Activated CD4-positive, alpha-beta T cell treated with anti-CD3 and anti-CD28 coated beads, Interleukin-2, amount 50 U/mL, for 16 hours (primary cell): ENCODE measurements at places on chromosomes 2 and 18.

DNA sequence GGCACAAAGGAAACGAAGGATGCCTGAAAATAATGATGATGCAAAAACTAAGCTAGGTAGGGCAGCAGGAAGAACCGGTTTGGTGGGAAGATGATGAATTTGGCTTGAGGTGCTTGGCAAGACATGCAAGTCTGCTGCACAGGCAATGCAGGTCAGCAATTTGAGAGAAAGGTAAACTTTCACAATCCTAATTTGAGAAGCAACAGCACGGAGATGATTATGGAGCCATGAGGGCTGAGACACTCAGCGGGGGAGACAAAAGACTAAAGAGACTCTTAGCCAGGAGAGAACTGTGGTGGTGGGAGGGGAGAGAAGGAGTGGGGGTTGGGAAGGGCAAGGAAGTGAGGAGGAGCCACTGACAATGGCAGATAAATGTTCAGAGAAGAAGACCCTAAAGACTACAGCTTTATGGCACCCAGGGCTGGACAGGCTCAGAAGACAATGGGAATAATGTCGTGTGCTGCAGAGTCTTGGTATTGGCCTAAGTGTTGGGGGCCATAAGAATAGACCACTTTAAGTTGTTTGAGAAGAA lies 19.4 kb upstream of the RNF149 start:
- no peak for DNase-seq

DNA sequence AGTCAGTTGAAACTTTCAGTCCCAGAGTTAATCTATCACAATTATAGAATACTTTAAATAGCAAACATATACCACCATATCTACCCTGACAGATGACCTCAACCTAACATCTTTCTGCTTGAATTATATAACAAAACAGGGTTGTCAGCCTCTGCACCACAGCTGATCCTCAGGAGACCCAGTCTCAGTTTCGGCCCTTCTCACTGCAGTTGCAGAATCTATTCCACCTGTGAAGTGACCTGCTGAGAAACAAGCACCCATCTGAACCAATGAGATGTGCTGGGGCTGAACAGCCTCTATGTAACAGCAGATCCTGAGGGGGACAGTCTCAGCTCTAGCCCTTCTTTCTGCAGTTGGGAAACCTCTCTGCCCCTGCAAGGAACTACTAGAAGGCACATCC lies 567.6 kb downstream of the KCNJ3 start:
- DNase-seq, result no peak

GRCh38 chr2:64114912-64115277 lies 29.3 kb downstream of the PELI1 start:
- DNase-seq, result no peak

DNA sequence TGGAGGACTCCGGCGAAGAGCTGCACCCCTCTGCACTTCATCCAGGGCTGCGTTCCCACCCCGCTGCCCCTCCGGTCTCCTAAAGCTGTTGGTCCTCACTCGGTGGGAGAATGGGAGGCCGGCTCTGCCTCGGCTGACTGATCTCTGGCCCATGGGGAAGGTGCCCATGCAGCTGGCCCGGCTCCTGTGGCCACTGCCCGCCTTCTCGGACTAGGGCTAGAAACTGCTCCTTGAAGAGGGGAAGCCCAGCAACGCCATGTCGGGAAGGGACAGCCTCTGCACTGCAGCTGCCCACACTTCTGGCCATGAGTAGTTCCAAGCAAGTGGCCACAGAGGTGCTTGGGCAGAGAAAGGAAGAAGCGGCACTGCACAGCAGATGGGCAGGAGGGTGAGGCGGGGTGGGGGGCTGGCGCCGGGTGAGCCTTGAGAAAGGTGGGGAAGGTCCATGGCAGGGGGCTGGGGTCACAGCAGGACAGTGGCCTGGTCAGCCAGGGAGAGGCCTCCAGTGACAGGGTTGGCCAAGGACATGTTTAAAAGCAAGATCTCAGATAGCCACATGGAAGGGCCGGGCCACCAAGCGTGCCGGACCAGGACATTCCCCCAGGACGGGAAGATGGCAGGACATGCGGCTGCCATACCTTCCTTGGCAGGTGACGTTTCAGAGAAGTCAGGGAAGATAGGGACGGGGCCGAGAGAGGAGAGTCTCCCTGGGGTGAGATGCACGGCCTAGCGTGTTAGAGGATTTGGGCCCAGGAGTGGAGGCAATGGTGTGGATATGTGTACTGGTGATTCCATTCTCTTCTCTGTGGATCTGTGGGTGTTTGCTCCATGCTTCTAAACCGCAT lies 158.8 kb upstream of the HDAC4 start:
- no peak for DNase-seq

DNA sequence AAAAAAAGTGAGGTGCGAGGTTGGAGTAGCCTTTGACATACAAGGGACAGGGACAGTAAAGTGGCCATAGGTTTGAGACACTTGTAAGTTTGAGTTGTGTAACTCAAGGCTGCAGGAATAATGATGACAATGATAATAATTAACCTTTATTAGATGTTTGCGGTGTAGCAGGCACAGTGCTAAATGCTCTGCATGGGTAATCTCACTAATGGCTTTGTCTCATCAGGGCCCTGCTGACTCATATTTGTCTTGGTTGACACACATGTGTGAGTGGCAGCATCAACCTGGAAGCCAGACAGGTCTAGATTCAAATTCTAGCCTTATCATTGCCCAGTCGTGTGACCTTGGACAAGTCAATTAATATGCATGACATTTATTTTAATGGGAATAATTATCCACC lies 126.2 kb downstream of the FSHR start:
- DNase-seq, result no peak

DNA sequence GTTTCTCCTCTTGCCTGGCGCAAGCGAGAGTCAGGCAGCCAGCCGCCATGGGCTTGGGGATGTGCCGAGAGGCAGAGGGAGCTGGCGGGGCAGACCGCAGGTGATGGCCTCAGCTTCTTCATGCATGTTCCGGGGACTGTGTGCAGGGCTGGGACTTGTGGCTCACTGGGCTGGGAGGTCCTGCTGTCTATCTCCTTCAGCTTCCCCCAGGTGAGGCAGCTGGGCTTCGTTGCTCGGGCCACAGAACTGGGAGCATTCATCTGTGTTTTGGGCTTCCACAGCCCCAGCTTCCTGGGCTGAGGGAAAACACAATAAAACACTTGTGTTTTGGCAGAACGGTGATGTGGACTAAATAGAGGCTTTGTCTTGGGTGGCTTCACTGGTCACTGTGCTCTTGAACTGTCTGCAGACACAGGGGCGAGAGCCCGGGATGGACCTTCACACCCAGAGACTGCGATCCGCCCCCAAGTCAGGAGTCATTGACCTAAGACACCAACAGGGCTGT lies 93.5 kb downstream of the DYSF start:
- no peak for DNase-seq

GRCh38 chr2:134375935-134376334 lies 122.1 kb downstream of the MGAT5 start:
- DNase-seq, result no peak

DNA sequence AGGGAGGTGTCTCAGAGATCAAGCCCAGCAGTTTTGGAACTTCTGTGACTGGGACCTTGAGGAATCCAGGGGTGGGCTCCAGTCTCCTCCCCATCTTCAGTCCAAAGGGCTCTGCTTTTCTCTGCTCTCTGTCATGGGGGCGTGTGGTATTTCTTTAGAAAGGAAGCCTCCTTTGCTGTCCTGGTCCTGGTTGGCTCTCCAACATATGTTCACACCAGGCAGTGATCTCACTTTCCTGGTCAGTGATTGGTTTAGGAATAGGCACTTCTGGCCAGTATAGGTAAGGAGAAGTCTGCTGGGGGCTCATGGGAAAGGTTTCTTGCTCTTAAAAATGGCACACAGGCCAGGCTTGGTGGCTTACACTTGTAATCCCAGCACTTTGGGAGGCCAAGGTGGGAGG lies 115.5 kb upstream of the HAAO start:
- DNase-seq, result no peak

DNA sequence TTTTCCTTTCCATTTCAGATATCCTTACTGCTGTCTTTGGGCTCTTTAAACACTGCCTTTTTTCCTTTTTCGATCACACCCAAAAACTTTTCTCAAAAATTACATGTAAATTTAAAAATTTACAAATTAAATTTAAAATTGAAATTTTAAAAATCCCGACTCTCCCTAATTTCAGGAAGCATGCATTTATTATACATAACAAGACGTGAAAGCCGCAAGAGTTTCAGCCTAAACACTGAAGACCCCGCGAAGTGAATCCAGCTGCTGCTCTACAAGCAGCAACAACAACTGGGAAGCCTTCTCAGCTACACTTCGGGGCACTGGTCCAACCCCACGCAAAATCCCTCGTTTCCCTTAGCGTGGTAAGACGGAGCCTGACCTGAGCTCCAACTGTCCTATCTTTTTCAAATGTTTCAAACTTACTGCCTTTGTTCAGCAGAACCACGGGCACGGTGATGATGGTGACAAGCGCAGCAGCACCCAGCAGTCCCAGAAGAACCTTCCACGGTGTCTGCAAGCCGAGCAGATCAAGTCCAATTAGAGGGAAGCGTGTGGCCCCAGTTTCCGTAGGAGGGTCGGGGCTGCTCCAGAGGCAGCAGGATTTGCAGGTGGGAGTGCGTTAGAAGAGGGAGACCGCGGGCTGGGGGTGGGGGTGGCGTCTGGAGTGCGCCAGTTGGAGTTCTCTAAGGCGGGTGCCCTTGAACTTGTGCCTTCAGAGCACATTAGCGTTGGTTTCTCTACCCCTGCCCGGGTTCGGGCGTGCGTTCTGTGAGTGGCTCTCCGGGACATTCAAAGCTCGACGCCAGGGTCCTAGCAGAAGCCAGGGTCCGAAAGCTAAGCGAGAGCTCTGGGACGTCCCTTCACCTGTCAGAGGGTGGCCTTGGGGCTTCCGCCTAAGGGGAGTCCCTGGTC lies 783 bp downstream of the DPP4 start:
- peak; percentile 46 for DNase-seq

DNA sequence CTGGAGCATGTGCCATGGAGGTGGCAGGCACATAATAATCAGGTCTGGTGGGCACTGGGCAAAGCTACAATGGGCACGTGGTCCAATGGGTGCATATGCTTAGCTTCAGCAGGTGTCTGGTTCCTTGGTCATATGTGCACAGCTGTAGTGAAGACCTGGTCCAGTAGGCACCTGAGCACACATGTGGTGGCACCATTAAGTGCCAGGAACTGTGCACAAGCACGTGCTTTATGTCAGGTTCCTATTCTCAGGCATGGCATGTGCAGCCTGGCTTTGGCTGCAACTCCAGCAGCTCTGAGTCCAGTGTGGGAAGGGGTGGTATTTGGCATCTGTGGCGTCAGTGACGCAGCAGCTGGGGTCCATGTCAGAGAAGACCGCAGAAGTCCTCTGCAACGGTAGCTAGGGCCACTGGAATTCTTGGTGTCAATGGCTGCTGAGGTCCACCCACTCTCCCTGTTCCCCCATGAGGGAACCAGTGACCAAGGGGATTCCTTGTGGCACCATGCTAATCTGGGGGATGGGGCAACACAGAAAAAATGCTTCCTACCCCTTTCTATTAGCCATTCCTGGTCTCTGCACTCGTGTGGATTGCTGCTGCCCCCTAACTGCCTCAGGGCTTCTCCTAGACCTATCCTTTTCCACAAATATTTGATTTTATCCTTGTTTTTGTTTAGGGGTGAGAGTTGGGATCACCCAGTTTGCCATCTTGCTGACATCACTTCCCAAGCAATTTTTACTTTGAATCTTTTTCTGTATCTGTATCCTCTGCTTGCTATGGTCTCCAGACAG lies 262.9 kb upstream of the MAP2 start:
- DNase-seq, result no peak

- DNase-seq, result no peak
Observed at GRCh38 chr18:22412176-22412911, 5.4 kb downstream of the CTAGE1 start.

DNA sequence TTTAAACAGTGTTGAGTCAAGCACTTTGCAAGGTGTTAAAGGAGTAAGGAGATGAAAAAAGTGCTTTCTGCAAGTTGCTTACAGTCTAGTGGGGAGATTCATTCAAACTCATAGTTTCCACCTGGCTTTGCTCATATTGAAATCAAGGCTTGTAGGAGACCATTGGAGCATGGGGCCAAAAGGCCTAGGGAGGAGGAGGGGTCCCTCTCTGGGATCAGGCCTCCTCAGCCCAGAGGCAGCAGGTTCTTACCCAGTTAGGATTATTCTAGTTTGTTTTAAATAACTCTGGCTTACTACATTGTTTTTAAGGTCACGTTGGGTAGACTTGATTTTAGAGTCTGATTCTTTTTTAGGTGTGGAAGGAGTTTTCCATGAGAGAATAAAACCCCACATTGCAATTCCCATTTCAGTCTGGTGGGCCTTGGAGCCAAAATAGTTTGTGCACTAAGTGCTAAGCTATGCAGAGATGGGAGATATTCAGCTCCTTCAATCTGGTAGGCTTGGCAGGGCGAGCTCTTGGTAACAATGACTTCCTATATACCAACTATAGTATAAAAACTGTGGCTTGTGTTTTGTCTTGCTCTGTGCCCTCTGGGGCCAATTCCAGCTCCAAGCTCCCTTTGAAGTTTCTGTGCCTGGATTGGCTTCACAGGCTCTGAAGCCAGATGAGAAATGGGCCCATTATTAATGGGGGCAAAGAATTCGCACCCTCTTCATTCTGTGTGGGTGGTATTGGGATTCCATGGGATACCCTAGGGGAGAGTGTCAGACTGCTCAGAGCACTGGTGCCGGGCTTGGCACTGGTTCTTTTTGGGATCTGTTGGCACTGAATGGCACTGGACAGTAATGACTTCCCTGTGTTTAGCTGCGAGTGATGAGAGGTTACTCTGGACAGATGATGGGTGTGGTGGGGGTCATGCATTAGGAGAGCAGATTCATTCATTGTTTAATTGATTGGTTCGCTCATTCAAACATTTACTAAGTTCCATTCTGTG lies 301.1 kb downstream of the MYCN start:
- DNase-seq, result no peak

DNA sequence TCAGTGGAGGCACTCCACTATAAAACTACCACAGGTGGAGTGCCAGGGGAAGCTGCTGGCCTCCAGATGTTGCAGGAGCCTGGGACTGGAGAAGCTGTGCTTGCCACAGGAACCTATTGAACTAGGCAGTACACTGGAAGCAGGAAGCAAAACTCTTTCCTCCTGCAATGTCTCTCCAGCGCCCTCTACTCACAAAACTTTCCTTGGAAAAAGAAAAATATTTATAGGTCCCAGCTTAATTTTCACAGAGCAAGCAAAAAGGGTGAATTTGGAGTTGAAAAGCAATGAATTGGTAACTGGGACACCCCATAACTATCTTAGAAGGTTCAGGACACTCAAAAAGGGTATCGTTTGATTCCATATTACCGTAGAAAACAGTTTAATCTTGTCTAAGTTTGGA lies 33.2 kb upstream of the REEP1 start:
- no peak for DNase-seq

DNA sequence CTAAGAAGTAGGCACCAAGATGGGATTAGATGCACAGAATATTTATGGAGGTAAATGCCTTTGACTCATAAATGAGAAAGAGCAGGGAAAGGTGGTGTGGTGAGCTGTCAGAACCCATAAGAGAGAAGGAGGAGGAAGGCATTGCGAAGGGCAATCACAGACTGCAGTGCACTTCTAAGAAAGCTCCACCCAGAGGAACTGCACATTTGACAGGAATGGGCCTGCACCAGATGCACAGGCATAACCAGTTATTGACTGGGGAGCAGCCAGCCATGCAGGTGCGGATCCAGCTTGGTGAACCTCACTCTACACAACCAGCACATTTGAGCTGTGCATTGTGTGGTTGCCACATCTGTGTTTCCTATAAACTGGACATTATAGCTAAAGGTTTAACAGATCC lies 62.2 kb upstream of the L3MBTL4 start:
- no peak for DNase-seq
